ENCODE measurements at places on chromosomes 12 and 14. TPM values are rescaled to one million over a fixed set of nuclear protein-coding genes. Genes with fewer than 3 reads are reported as not detected.

DNA sequence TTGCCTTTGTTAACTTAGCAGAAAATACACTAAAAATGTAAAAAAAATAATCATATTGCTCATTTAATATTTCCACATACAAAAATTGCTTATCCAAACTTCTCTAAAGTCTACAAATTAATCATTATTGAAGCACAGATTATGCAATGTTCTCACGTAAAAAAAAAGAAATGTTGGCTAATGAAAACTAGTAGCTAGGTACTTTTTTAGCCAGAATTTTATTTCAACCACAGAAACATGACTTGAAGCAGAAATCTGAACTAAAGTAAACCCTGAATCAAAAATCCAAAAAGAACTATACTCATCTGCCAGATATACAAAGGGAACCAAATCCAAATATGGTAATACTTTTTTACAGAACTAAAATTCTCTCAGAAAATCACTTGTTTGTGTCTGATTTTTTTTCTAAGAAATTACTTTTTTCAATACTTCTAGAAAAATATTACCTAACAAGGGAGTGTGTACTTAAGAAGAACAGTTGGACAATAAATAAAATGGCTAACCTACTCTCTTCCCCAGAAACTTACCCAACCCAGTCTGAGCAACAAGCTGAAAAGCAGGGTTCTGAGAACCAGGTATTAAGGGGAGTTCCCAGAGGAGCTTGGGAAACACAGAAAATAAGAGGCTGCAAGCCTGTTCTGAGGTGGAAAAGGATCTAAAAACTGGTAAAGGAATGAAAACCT, 78.4 kb upstream of the RAP1B start:
- DNase-seq = no peak

The TMEM119 gene
- total RNA-seq = not detected

- DNase-seq = no peak
Measured at GRCh38 chr12:113109872-113110599, 25.5 kb downstream of the RASAL1 start.

The KRT74 gene
- total RNA-seq = not detected

- DNase-seq = no peak
Measured at GRCh38 chr14:54929556-54929955, 26.9 kb upstream of the GCH1 start.

GRCh38 chr14:69695322-69696203, 71.4 kb upstream of the SRSF5 start:
- no peak for DNase-seq

DNA sequence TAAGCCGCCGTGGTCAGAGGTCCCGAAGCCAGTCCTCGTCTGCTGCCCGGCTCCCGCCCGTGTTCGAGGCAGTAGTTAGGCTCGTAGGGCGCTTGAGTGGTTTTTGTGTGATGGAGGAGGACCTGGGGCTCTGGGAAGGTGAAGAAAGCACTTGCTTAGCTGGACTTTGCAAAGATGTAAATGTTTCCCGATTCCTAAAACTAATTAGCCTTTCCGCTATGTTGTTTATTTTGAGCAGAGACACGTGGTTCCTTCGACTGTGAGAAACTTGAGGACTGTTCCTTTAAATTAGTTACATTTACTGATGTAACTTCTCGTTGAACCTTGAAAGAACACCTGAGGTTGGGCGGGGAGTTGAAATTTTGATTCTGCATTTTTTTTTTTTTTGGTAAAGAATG, 33.9 kb downstream of the MIA2 start:
- no peak for DNase-seq

The MYO1A gene
- total RNA-seq = 1.3 TPM

DNA sequence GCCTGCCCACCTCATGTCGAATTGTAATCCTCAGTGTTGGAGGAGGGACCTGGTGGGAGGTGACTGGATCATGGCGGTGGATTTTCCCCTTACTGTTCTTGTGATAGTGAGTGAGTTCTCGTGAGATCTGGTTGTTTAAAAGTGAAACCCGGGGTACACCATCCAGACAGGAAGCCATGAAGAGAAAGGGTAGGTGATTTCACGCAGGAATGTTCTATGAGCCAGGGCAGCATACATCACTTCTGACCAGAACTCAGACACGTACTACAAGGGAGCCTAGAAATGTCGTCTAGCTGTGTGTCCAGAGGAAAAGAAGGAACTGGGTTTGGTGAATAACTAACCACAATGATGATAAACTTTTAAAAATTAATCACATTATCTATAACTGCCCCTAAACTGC, 80.6 kb downstream of the ANO4 start:
- DNase-seq = no peak

DNA sequence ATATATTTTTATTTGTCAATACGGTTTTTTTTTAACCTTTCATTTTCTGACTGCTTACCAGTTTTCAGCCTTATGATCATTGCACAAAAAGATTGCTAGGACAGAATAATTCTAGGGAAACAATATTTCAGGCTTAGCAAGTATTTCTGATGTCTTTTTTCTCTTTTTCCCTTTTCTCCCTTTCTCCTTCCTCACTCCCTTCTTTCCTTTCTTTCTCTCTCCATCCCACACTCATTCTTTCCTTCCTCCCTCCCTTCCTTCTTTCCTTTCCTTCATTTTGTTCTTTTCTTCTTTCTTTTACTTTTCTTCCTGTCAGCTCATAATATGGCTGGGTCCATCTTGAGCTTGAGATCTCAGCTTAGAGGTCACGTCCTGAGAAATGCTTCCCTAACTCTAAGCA, 601.4 kb upstream of the NOVA1 start:
- no peak for DNase-seq

- DNase-seq = peak; percentile 68
Measured at GRCh38 chr12:109775172-109775881, 57.9 kb downstream of the TRPV4 start.

DNA sequence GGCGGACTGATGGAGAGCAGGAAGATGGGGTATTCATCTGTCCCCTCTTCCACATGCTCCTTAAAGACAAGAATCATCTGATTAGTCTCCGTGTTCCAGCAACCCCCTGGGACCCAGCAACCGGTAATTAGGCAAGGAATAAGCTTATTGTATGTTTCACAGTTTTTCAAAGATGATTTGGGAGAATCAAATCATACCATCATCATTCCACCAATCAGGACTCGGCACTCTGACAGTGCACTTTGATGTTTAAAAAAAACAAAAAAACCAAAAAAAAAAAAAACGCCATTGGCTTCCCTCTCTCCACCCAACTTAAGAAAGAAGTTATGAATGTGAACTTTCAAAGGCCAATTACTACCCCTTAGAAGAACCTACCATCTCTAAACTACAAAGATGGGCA, 1.3 kb upstream of the DYNC1H1 start:
- DNase-seq = no peak

DNA sequence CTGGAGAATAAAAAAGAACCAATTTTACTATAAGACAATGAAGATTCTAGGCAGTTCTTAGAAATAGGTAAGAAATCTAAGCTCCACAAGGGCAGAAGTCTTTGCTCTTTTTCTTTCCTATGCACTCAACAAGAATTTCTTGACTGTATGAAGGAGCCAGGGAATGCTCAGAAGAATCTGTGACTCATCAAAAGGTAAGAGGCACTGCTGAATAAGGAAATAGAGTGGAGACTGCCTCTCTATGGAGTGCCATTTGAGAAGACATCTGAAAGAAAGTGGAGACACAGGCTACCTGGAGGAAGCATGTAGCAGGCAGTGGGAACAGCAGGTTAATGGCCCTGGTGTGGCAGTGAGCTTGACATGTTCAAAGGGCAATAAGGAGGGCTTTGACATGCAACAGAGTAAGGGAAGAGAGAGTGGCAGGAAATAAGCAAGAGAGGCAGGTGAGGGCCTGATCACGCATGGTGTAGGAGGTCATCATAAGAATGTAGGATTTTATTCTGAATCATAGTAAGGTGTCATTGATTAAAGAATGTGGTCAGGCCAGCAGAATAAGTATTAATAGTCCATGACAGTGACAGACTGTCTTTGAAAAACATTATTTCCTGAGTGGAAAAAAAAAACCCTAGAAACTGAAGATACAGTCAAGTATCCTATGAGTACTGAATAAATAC, 446.7 kb upstream of the GARIN6 start:
- no peak for DNase-seq

DNA sequence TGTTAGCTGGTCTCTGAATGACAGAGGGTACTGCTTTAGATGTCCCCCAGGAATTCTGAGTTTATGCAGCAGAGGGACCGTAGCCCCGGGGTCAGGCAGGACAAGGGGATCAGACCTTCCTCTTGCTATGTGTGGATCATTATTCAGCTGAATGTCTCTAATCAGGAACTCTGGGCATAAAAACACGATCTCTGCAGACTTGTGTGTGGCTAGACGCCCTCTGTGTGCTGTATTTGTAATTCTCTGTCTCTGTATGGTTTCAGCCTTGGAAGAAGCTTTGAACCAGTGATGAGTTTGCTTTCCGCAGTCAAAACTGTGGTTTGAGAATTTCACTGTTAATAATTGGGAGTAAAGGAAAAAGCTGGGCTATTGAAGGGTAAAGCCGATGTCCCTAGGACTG, 125.3 kb downstream of the ETV6 start:
- no peak for DNase-seq

Data from activated naive CD8-positive, alpha-beta T cell treated with anti-CD3 and anti-CD28 coated beads for 36 hours (primary cell).